IMR-90 (cell line): ENCODE measurements at places on chromosomes 5 and 9. TPM values are rescaled to one million over a fixed set of nuclear protein-coding genes. Genes with fewer than 3 reads are reported as not detected.
A peak's percentile ranks its signal among the peaks of the same experiment; 100 is the strongest.

Gene C9orf153
- not detected in 2 replicates for total RNA-seq

DNA sequence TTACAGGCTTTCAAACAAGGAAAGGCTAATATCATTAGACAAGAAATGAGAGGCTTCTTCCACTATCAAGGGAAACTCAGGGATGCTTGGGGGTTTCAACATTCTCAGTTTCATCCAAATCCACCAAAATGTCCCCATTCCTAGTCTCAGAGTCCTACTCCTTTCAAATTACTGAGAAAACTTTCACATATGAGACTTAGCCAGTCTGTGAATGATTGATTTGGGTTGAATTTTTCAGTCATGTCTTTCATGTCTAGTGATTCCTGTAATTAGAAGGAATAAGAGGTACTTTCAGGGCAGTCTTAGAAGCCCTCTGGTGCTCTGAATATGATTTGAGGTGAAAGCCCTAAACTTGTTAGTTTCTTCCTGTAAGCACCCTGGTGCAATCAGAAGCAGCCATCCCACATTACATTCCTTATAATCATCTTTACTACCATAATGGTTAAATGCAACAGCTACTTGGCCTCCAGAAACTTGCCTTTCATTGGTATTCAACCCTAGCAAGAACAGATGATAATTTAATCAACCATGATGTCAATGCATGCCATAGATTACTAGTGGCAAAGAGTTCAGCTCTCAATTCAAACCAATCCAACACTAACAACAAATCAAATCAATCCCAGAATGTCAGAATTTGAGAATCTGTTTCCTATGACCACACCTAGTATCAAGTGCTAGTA lies 50.7 kb upstream of the RIC1 start:
- DNase-seq = peak; percentile 25

DNA sequence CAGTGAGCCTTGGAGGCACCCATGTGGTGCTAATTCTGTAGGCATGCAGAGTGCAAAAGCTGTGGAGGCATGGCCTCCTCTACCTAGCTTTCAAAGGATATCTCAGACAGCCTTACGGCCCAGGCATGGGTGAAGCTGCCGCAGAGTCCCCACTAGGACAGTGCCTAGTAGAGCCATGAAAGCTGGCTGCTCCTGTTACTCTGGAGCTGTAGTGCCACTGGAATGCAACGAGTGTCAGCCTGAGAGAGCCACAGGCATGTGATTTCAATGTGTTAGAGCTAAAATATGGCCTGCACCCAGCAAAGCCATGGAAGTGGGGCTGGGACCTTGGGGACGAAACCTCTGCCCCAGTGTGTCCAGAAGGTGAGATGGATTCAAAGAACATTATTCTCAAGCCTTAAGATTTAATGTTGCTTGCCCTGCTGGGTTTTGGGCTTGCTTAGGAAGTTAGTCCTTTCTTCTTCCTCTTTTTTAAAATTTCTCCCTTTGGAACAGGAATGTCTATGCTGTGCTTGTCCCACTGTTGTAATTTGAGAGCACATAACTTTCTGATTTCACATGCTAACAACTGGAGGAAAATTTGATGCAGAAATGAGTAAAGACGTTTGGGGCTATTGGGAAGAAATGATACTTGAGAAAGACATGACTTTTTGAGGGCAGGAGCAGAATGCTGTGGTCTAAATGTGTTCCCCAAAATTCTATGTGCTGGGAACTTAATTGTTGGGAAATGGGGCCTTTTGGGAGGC lies 298.4 kb downstream of the PSAT1 start:
- peak; percentile 43 for DNase-seq

GRCh38 chr9:114418053-114418452 lies 30.3 kb upstream of the AKNA start:
- no peak for DNase-seq

GRCh38 chr5:107032629-107033028 lies 638.1 kb downstream of the EFNA5 start:
- DNase-seq = peak; percentile 1

DNA sequence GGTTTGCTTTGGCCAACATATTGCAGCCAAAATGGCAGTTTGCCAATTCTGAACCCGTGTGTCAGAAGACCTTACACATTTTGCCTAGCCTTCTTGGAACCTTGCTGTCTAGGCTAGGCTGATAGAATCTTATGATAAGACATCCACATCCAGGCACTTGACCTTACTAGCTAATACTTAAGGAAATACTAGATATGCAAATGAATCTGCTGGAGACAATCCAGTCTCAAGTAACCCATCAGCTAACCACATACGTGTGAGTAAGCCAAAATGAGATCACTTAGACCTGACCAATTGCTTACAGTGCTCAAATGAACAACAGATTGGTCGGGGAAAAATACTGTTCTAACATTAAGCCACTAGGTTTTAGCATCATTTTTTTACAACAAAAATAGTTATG lies 1504.6 kb upstream of the CDH9 start:
- peak; percentile 11 for DNase-seq

Gene FRMD3
- under 0.01 and 0.18 TPM in 2 replicates for total RNA-seq

Gene TTC39B
- 9.7 and 12.2 TPM in 2 replicates for total RNA-seq

DNA sequence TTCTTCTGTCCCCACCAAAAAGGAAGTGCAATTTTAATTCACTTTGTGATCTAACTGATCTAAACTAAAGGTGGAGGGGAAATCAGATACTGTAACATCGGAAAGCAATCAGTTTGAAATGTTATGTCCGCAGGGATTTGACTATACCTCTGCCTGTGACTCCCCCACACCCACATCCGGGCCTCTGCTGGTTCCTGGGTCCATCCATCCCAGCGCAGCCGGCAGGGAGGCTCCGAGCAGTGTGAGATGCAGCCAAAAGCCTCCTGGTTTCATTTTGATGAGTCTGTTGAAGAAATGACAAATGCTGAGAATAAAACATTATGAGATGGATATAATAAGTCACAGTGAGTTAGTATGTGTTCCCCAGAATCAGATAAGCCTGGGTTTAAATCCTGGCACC lies 8.6 kb downstream of the FSTL4 start:
- no peak for DNase-seq

Gene DOCK2
- 1.4 and 3.0 TPM in 2 replicates for total RNA-seq

DNA sequence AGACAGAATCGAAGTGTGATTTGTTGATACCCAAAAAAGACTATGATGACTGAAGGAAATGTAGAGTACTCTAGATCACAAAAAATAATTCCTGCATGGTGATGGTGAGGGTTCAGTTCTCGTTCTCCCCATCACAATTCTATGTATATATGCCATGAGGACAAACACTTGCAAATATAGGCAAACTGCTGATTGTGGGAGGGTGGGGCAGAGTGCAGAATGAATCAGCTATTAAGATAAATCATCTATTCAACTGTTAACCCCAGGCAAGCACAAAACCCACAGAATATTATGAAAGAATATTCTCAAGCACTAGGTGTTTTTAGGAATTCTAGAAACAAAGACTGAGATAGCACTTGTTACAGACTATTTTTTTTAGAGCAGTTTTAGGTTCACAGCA lies 13.9 kb upstream of the UBLCP1 start:
- no peak for DNase-seq

GRCh38 chr5:75720882-75721281 lies 3.6 kb upstream of the POC5 start:
- DNase-seq = no peak

DNA sequence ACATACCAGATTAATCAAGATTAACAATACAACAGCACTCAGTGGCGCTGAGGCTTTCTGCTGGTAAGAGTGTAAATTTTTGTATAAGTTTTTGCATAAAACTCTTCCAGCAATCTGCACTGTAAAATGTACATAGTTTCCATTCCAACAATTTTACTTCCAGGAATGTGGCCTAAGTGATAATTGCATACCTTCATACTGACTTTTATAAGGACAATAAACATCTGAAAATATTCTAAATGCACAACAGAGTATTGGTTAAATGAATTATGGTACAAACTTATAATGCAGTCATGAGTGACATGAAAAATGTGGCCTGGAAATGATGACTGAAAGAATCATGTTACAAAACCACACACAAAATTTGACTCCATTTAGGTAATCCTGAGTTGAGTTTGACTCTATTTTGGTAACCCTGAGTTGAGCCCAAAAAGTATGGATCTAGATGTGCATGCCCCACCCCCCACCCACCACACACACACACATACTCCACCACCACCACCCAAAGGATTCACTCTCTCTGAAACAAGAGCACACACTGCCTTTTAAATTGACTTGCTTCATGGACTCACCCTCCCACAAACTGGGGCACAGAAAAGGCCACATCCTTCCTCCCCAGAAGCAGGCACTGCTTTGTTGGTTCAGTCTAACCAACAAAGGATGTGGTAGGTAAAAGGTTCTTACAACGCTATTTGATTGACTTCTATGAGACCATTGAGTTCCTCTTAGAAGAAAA lies 137.6 kb downstream of the SUSD1 start:
- DNase-seq = peak; percentile 94

DNA sequence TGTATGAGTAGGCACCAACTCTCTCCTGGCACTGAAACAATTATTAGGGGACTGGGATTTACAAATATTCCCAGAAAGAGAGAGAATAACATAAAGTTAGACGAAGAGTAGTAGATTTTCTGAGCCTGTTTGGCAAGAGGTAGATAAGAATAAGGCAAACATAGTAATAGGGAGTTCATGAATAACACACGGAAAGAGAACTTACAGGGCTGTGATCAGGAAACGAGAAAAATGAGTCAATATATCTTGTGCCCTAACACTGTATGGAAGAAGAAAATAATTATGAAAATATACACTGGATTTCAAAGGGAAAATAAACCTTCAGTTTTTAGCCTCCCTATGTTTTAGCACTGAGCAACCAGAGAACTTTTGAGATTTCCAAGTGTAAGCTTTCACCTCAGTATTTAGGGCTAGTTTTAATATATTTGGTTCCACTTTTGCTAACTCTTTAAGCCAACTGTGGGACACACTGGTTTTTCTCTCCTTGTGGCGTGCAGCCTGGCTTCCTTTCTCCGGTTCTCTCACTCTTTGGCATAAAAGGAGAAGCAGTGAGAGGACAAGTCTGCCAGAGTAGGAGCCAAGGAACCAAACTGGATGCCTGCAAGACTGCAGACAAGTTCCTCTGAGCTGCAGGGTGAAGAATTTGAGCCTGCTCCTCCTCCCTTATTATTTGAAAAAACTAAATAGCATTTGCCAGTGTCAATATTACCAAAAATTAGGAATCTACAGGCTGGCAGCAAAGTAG lies 6.6 kb upstream of the KCNN2 start:
- DNase-seq = no peak
